ENCODE measurements at places on chromosomes 4 and X.

DNA sequence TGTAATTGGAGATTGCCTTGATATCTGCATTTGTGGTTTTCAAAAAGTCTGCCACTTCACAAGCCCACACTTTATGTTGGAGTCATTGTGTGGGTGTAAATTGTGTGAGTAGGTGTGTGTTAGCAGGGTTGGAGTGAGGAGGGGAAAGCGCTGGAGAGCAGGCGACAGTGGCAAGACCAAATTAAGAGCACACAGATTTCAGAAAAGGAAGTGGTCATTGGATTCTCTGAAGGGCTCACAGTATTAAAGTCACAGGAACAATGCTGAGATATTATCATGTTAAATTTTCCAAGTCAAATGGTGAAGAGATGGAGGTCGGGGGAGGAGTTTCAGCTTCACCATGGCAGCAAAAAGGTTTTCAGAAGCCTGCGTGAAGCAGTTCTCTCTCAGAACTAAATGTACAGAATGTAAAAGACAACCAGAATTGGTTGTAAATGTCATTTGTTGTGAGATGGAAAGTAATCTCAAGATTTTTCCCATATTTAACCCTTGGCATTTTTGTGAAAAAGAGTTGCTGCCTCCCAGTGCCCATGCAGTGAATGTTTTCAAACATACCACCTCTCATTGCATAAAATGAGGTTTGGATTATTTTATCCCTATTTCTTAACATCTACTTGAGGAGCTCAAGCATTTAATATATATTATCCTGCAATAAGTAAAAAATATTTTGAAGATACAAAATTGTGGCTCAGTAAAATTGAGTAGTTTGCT, 265.9 kb downstream of the ZNF674 start:
- DNase-seq, result no peak

- DNase-seq, result no peak
These were observed 73.9 kb downstream of the ARHGAP24 start for GRCh38 chr4:85548841-85549240.

- no peak for DNase-seq
These were observed 170.2 kb downstream of the FAT4 start for GRCh38 chr4:125484912-125485311.

DNA sequence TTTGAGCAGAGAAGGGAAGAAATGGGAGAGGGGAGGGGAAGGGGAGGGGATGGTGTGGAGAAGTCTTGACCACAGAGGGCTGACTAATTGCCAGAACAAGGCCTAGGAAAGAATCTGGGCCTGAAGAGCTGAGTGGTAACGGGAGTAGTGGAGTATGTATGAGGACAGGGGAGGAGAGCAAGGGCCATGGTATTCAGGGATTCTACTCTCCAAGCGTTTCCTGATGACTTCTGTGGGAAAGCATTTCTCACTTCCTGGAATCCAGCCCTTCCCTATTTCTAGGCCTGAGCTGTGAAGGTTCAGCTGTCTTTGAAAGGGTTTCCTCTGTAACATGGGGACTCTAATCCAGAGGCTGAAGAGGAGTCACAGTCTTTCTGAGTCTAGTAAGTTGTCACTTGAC, 19.7 kb upstream of the SOX3 start:
- no peak for DNase-seq

GRCh38 chr4:45897946-45898585, 225.8 kb downstream of the GABRG1 start:
- DNase-seq, result no peak
